ENCODE measurements at places on chromosomes 3 and 15.

- DNase-seq, result no peak
Observed at GRCh38 chr15:44311136-44311535, 22.6 kb downstream of the GOLM2 start.

DNA sequence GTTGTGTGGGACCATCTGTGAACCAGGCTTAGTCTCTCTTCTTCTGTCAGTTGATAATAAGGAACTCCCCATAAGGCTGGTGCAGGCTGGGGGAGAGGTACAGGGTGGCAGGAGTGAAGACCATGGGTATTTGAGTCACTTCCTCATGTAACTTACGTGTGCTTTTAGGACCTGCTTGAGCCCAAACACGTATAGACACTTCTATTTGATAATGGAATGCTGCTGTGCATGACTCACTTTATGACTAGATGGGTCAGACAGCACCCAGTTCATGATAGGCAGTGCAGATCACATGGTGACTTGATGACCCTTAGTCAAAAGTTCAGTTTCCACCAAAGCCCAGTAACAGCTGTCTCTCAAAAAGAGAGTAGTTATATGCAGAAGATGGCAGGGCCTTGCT is 490.9 kb downstream of the ZBBX start:
- no peak for DNase-seq

DNA sequence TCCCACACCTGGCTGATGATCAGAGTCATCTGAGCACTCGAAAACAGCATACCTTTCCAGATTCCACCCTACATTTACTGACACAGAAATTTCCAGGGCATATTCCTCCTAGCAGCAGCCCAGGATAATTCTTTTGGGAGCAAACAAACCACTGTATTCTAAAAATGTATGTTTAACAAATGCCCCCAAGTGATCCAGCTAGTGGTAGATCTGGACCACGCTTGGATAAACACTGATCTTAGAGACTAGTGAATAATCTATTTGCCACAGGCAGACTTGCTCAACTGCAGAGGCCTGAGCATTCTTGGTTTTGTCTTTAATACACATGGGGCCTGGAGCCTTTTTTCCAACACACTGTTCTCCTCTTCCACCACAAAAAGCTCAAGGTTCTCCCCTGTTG is 89.6 kb downstream of the TM4SF4 start:
- no peak for DNase-seq

GRCh38 chr15:45704329-45705249 is 69.8 kb downstream of the SQOR start:
- DNase-seq, result no peak

DNA sequence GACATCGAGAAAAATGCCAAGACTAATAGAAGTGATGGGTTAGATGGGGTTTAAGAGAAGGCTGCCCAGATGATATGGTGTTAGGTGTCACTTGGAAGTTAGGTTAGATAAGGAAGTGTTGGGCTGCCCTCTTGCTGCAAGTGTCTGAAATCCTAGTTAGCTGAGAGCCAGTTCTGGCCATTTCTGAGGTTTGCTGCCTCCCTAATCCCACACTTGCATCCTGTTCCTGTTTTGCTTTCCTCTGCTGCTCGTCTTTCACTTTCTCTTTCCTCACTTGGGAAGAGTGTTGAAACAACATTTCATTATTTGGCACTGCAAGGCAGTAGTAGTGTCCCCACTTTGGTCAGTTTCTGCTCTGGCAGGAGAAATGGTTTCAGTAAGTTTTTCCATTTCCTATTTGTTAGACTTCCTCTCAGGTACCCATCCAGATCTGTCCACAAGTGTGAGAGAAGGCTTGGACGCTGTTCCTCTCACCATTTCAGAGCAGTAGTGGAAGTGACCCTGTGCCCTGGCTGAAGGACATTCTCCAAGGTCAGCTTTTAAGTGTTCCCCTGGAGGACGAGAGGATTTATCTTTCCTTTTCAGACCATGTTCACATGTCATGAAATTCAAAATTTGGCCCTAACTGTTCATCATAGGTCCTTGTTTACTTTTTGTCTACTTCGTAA is 93.3 kb downstream of the ADAMTSL3 start:
- no peak for DNase-seq

DNA sequence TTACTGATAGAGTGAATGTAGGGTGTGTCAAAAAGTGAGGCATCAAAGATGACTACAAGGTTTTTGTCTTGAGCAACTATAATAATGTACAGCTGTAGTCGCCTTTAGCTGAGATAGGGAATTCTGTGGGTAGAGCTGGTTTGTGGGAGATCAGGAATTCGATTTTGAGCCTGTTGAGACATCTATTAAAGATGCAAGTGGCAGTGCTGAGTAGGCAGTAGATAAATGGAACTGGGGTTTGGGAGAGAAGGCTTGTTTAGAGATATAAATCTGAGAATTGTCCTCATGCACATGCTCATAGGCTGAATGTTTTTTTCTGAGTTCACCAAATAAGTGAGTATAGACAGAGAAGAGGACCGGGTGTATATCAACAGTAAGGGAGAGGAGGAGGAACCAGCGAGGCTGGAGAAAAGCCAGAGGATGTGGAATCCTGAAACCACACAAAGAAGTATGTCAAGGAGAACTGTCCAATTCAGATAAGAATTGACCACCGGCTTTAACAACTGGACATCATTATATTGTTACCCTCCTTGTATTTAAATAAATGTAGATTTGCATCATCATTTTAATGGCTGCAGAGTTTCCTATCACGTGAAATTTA is 146.0 kb upstream of the TNIK start:
- no peak for DNase-seq

DNA sequence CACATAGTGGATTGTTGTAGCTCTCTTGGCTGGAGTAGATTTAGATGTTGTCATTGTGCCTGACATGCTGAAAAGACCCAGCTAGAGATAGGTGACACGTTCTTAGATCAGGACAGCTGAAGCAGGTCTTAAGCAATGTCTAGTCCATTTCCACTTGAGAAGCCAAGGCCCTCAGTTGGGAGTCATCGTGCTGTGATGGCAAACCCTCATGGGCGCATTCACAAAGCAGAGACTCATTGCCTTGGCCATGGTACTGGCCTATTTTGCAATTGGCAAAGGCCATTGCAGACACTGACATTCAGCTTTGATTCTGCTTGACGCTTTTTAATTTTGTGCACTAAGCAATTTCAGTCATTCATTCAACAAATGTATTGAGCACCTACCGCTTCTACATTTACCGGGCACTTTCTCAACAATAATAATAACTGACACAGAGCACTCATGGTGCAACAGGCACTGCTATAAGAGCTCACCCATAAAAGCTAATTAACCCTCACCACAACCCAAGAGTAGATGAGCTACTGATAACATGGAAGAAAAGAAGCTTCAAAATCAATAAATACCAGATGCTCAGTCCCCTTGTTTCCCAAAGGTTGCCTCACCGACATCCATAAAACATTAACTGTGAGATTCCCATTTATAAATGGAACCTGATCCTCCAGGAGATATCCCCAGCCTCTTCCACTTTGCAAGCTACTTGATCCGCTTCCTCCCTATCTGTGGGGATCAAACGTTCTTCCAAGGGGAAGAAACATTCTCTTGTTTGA is 200.1 kb downstream of the TLE3 start:
- no peak for DNase-seq

DNA sequence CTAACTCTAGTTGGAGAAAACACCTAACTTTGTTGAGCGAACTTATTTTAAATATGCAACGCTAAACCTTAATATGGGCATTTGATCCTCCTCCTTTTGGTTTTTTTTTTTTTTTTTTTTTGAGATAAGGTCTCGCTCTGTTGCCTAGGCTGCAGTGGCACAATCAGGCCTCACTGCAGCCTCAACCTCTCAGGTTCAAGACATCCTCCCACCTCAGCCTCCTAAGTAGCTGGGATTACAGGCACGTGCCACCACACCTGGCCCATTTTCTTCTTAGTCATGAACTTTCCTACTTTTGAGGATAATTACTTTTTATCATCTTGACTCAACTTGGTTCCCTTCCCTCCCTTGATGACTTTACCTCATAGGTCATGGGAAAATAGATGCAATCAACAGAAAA is 3.9 kb downstream of the NUSAP1 start:
- no peak for DNase-seq

DNA sequence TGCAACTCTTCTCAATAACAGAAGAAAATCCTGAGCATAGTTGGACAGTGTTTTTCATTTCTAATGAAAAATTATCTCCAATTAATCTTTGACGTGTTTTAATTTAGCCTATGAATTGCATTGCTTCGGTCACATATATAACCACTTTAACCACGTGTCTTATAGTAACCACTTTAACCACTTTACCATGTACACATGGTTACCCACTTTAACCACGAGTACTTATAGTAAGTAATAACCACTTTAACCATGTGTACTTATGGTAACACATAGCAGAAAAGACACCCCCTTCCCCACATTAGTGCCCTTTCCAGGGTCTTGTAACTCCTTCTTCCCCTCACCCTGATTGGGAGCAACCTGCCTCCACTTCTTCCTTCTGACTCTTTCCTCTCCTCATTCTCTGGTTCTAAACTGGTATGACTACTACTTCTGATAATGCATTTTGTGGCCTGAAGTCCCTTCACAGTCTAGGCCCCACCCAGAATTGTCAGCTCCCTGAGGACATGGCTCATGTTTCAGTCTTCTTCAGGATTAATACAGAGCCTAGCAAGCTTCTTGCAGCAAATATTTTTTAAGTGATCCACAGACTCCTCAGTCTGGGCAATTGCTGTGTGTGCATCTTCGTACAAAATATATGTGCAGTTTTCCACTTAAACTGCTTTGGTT is 25.0 kb downstream of the SLC7A14 start:
- no peak for DNase-seq

- DNase-seq, result no peak
Observed at GRCh38 chr15:101288905-101289513, 6.0 kb downstream of the SNRPA1 start.

DNA sequence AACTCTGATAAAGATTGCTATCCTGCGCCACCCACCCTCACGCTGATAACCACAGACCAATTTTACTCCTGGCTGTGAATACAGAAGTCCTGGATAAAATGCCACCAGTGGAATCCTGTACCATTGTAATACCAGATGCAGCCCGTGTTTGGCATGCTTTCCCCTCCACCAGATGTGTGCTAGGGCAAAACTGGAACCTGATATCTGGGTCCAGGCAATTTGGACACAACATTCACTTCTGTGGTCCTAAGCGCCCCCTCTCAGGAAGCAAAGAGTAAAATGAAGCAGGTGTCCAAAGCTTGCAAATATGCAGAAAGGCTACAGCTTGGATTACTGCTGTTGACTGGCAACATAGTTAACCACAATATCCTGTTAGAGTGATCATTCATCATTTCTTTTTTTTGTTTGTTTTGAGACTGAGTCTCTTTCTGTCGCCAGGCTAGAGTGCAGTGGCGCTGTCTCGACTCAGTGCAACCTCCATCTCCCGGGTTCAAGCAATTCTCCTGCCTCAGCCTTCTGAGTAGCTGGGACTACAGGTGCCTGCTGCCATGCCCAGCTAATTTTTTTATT is 32.8 kb downstream of the LOXL1 start:
- DNase-seq, result no peak

DNA sequence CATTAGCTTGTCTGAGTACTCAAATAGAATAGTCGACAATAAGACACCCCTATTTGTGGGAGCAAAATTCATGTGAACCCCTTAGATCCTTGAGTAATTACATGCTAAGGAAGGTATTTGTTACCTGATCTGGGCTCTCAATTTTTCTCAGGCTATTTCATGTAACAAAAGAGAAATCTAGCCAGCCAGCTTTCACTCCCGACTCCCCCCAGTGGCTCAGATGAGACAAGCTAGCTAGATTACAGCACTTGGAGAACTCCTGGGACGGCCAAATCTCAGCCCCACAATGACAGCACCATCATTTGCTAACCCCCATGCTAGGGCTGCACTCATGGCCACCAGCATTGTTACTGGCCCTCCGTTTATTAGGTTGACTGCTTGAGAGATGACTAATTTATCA is 41.3 kb downstream of the GLDN start:
- no peak for DNase-seq

GRCh38 chr3:192772240-192772894 is 45.0 kb upstream of the FGF12 start:
- peak; percentile 10 for DNase-seq

- DNase-seq, result no peak
Observed at GRCh38 chr15:51621936-51622603, 501 bp downstream of the DMXL2 start.

GRCh38 chr15:51768018-51768417 is 16.6 kb downstream of the TMOD2 start:
- DNase-seq, result no peak

DNA sequence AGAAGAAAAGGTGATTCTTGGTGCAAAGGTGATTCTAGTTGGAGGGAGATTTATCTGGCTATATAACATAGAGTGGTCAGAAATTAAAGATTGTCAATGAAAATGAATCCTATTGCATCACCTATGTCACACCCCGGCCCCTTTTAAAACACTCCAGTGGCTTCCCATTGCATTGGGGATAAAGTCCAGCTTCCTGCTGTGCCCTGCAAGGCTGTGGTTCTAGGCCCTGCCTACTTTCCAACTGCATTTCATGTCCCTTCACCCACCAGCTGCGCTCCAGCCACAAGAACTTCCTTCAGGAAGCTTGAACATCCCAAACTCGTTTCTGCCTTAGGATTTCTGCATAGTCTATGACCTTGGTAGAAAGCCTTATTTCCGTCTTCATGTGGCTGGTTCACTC is 118.7 kb upstream of the UMPS start:
- no peak for DNase-seq

GRCh38 chr15:69400850-69401249 is 13.3 kb upstream of the KIF23 start:
- no peak for DNase-seq

DNA sequence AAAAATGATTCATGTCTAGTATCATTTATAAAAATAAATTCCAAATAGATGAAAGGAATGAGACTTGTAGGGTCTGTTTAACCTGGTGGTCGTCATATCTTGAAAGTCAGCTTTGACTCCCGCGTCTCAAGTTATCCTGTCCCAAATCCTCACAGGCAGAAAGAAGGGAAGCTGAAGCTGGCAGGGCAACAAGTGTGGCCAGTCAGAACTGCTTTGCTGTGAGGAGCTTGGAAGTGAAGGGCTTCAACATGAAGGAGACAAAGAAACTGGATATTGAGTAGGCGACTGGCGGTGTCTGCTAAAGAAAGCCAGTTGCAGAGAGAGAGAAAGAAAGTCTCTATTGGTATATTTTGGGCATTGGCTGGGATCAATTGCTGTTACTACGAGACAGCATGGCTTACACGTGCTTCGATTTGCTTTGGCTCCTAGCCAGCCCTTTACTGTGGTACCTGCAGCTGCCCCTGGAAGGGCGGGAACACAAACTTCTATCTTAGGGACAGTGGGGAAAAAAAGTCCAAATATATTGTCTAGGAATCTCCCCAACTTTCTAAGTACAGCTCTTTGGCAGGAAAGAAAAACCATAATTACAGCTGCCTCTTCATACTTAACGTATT is 107.2 kb downstream of the CHST2 start:
- no peak for DNase-seq

- DNase-seq, result no peak
Observed at GRCh38 chr3:185330644-185331043, 32.3 kb upstream of the MAP3K13 start.

DNA sequence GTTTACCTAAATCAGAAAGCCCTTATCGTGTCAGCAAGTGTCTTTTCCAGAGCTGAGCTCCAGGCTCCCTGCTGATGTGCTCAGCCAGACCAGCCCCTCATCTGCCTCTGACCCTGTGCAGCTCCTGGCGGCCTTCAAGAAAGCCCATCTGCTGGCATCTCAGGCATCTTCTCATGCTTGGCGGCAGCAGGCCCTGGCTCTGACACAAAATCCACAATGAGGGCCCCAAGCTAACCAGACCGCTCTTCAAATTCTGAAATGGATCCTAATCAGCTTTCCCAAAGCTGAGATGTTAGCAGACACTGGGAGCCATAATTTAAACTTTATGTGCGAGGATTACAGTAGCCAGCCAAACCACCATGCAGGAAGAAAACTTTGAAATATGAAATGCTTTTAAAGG is 50.8 kb upstream of the CTDSPL start:
- no peak for DNase-seq
